Placental pericyte (primary cell): ENCODE measurements at places on chromosomes 12 and 14. TPM values are rescaled to one million over a fixed set of nuclear protein-coding genes. Genes with fewer than 3 reads are reported as not detected.

Gene PA2G4
- 136 and 194 TPM in 2 replicates for total RNA-seq

Gene CLEC2A
- total RNA-seq = not detected in 2 replicates

Gene NFATC4
- 35.7 and 57.7 TPM in 2 replicates for total RNA-seq

Gene SLCO1B1
- total RNA-seq = not detected in 2 replicates

Gene SLC5A8
- not detected in 2 replicates for total RNA-seq

Gene CLEC7A
- 0.14 TPM in 1 of 2 replicates, not detected in the other for total RNA-seq

Gene ESR2
- total RNA-seq = 0.14 TPM in 1 of 2 replicates, not detected in the other

Gene ULK1
- total RNA-seq = 12.0 and 23.9 TPM in 2 replicates

Gene WNT1
- total RNA-seq = not detected in 2 replicates

Gene CPSF6
- 13.6 and 34.8 TPM in 2 replicates for total RNA-seq

Gene CMA1
- not detected in 2 replicates for total RNA-seq

Gene ANO2
- not detected in 2 replicates for total RNA-seq

Gene VWF
- total RNA-seq = 0.22 and 1.3 TPM in 2 replicates

Gene KCNA1
- not detected in 2 replicates for total RNA-seq

Gene SRSF5
- total RNA-seq = 99.2 and 142 TPM in 2 replicates

Gene P2RX2
- total RNA-seq = not detected in 2 replicates
